Activated CD4-positive, alpha-beta T cell treated with anti-CD3 and anti-CD28 coated beads, Interleukin-2, amount 10 ng/mL, durations not matched to agents 24 days and 14 days (primary cell): ENCODE measurements at places on chromosomes 6 and 20.

- no peak for DNase-seq
These were observed 33.0 kb downstream of the FRMD1 start for GRCh38 chr6:168045706-168046620.

DNA sequence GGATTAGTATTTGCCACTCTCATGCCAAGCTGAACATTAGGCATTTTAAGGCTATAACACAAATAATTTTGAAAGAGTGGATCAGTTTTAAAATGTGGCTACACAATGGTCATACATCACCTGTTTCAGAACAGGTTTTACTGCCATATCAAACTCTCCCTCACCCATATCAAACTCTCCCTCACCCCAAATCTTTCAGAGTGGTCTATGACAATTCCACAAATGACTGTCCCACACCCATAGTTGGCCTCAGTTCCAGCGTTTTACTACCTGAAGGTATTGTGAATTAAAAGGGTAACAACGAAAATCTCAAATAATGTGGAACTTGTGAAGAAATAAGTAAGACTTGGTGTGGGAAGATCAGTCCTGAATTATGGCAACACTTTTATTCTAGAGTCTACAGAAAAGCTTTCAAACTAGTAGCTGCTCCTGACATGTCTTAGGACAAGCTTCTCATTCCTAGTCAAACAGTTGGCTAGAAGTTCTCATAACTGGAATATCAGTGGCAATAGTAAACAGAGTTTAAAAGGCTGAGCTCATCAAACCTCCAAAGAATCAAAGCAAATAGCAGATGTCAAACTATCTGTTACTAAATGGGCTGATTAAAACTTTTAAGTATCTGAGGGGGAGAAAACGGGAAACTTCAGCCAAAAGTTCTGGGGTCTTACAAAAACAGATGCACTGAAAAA lies 52.4 kb downstream of the MAP3K7 start:
- DNase-seq, result no peak

DNA sequence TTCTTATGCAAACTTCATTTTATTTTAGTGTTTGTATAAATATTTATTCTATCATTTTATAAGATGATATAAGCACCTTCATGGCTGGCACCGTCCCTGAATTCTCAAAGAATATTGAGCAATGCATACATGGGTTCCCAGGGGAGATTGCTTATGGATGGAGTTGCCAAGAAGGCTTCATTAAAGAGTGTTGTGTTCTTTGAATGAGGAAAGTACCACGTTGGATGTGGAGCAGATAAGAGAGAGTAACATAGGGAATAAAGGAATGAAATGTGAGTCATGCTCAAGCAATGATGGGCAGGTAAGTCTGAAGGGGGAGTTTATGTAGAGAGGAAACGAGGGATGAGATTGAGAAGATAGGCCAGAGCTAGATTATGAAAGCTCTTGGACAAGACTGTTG lies 10.3 kb downstream of the DSE start:
- DNase-seq, result no peak

- no peak for DNase-seq
These were observed 99.9 kb downstream of the ALDH8A1 start for GRCh38 chr6:134849920-134850447.

DNA sequence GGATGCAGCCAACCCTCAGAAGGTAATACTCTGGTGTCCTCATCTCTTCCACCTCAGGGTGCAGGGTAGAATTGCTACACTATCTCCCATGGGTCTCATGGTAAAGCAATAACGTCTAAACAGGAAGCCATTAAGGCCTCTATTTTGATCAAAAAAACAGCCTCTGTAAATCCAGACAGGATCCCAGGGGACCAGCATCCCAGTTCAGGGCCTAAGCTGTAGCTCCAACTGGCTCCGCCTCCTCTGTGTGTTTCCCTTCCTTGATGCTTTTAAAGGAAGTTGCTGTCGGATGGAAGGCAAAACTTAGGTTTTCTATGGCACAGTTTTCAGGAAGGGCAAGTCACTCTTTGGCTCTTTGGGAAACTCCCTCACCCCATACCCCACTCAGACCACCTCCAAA lies 222.0 kb downstream of the MAFB start:
- no peak for DNase-seq

DNA sequence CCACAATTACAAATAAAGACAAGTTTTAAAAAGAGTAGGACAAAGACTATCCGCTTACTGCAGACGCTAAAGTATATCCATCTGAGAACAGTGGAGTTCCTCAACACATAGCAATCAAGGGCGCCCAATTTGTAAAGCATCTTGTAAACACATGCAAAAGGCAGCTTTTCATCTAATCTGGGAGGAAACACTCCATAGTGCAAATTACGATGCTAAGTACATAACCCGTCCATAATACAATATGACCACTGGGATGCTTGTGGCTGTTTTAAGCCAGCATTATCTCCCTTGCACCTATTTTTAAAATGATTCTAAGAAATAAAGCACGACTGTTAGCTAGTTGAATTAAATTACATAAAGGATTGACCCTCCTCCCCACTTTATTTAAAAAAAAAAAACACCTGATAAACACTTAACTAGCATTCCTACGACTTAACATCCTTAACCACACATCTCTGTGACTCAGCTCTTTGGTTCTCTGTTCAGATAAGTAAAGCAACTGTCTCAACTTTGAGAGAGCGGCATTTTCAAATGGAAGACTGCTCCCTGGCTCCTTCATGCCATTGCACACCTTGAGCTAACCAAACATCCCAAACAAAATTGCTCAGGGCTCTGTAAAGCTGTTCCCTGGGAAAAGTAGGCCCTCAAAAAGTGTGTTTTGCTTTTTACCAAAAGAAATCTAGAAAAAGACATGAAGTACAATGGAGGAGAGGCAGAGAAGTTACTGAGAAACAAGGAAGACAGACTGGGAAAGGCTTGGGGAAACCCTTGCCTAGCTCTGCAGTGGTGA lies 14.2 kb downstream of the SLC22A23 start:
- no peak for DNase-seq

- DNase-seq, result no peak
These were observed 41.2 kb upstream of the RNF146 start for GRCh38 chr6:127225497-127225896.

- peak; percentile 63 for DNase-seq
These were observed 2.5 kb downstream of the WTAP start for GRCh38 chr6:159729598-159730331.

DNA sequence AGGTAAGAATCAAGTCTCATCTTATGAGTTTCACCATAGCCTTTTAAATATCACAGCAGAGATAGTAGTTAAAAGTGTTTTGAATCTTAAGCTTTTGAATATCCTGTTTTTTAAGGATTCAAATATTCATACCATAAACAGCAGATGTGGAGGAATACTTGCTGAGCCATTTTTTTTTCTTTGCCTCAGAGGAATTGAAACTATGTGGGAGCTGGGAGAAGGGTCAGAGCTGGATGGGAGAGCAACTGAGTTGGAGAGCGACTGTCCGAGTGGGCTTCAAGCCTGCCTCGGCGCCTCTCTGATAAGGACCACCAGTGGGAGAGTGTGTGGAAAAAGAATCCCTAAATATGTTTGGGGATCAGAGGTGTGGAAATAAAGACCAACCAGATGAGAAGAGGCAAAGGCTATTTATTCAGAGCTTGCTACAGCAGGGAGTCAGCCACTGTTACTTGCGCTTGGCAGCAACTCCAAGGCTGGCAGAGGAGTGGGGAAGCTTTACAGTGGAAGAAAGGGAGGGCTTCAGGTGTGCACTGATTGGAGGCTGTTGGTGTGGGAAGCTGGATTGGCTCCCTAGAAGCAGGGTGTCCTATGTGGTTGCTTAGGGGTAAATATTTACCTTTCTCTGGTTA lies 34.3 kb upstream of the MCUR1 start:
- DNase-seq, result no peak

- DNase-seq, result no peak
These were observed 76.1 kb downstream of the DTD1 start for GRCh38 chr20:18663932-18664331.

DNA sequence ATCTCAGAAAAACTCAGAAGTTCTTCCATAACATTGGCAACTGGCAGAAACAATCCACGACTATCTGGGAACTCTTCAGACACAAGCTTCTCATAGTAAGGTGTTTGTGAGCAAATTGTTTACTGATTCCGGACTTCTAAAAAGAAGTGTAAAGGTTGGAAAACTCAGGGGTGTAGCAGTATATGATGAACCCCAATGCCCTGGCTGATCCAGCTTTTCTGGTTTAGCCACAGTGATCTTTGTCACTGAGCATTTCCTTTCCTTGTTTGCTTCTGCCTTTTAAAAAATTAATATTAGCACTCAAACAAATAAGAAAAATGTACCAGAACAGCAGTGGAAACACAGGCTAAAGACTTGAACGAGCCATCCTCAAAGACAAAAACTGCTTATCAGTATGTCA lies 4.9 kb downstream of the RGS17 start:
- no peak for DNase-seq

- DNase-seq, result no peak
These were observed 813.7 kb downstream of the KIF16B start for GRCh38 chr20:15759594-15759993.

DNA sequence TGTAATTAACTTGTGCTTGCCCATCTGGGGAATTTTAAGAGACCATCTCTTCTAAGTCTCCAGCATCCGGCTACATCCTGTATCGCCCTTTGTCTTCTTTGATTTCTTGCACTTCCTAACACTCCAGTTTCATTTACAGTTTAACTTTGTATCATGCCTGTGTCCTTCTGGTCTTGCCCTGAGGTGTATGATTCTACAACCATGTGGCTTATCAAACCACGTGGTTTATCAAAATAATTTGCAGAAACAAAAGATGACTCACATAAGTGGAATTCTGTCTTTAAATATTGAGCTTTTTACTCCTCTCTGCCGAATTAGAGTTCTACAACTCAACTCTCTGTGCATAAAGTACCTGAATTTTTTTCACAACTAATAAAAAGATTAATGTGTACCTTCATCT lies 580.7 kb downstream of the KIF16B start:
- no peak for DNase-seq

DNA sequence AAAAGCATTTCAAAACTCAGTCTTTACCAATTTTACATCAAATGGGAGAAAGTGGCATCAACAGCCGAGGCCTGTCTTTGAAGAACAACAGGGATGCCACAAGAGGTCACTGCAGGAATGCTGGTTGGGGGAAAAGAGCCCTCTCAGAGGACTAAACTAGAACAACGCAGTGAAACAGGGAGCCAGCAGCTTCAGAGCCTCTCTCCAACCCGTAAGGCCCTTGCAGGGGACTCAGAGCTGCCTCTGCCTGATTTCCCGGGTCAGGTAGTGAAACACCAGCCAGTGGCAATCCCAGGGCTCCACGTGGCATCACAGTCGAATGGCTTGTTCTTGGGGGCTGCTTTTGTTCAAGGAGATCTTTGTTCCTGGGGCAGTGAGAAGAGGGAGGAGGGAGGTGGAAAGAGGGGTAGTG lies 55.0 kb upstream of the KCNK16 start:
- peak; percentile 59 for DNase-seq

- no peak for DNase-seq
These were observed 7.2 kb downstream of the PYGB start for GRCh38 chr20:25254986-25255680.

DNA sequence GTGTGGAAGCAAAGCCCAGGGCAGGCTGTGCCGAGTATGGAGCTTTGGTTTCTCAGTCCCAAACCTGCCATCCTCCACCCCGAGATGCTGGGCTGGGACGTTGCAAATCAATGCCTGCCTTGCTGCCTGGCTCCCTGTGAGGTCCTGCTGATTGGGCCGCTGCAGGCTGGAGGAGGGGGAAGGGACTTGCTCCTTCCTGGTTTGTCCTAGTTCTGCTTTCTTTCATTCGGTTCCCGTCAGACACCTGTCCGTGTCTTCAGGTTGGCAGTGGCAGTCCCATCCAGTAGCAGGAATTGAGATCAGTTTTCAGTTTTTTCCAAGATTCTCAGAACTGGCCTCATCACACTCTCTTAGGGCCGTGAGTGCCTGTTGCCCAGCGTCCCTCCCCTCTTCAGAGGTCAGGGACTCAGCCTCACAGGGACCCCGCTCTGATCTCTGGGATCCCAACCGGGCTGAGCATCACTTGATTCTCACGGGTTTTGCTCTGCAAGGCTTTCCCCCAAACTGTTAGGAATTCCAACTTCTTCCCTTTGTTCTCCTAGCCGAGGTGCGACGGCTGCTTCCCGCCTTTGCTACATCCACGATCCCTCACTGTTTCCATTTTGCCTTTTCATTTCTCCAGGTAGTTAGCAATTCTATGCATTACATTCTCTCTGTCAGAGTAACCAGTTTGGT lies 24.2 kb upstream of the TAGAP start:
- no peak for DNase-seq

DNA sequence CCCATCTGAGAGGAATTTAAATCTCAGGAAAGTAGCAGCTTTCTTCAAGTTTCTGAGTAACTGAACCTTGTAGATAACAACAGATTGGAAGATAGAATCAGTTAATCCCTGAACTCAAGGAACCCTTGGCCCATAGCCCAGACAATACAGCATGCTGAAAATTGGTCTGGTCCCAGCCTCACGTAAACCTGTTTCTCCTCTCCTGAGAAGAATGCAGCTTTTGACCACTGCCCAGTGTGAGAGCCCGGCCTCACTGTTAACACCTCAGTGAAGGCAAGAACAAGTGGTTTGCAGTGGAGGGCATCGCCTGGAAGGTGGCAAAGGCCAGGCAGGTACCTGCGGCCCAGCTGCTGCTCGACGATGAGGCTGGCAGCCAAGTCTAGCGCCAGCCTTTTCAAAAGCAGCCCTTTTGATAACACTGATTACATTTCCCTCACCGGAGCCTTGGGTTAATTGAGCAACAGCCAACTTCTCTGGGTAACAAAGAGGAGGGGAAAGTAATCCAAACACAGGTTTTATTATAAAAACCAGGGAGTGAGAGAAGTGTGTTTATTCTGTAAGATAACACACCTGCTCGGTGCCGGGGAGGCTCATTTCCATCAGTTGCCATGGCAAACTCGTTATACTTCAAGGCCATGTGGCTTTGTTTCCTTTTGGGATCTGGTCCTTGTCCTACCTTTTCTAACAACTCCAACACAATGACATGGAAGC lies 54.0 kb downstream of the TRAF3IP2 start:
- DNase-seq, result no peak

- DNase-seq, result peak; percentile 88
These were observed 84.3 kb upstream of the TAB2 start for GRCh38 chr6:149233056-149233715.

DNA sequence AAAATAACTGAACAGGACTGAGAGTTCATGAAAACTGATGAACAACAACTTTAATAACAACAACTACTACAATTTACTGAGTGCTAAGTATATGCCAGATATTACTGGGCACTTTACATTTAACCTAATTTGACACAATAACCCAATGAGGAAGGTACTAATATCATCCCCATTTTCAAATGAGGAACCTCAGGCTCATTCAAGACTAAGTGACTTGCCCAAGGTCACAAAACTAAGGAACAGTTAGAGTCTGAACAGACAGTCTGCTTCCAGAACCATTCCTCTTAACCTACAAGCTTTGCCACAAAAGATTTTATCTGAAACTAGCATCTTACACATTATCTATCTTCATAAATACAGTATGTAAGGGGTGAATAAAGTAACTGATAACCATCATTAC lies 10.6 kb upstream of the NDRG3 start:
- DNase-seq, result no peak

- DNase-seq, result no peak
These were observed 390.8 kb downstream of the GJA1 start for GRCh38 chr6:121826156-121826810.

GRCh38 chr6:33886673-33887144 lies 82.9 kb upstream of the MLN start:
- peak; percentile 79 for DNase-seq
